Naive thymus-derived CD4-positive, alpha-beta T cell (primary cell): ENCODE measurements at places on chromosomes 1 and 21. TPM values are rescaled to one million over a fixed set of nuclear protein-coding genes. Genes with fewer than 3 reads are reported as not detected.

KLHDC7A gene
- 0.15 TPM for total RNA-seq

PLCH2 gene
- 11.8 TPM for total RNA-seq

COP1 gene
- 43.9 TPM for total RNA-seq

DNA sequence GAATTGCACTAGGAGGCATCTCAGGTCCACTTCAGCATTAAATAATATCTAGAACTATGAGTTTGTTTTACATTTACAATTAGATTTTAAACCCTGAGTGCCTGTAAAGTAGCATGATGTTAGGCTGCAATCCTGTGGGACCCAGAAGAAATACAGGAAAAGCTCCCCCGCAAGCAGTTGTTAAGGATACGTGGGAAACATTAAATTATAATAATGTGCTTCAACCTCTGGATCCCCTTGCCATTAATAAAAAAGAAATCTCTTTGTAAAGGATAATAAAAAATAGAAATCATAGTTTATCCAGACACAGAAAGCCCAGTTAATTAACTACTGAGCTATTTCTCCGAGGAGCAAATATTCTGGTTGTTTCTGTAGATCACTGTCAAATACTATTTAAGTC lies 106.0 kb downstream of the PCNX2 start:
- no peaks in the 10 kb centered on the region for H3K36me3 ChIP-seq
- no peak for DNase-seq
- H3K4me1 ChIP-seq, result no peaks in the 10 kb centered on the region
- no peaks in the 10 kb centered on the region for H3K27me3 ChIP-seq

- no peaks in the 10 kb centered on the region for H3K36me3 ChIP-seq
- H3K4me1 ChIP-seq, result no peaks in the 10 kb centered on the region
- no peak for DNase-seq
- no peak overlapping the region for H3K4me3 ChIP-seq
- H3K27me3 ChIP-seq, result no peaks in the 10 kb centered on the region
- H3K27ac ChIP-seq, result no peak overlapping the region
Measured at GRCh38 chr1:244154872-244155531, 103.9 kb downstream of the ZBTB18 start.

DNA sequence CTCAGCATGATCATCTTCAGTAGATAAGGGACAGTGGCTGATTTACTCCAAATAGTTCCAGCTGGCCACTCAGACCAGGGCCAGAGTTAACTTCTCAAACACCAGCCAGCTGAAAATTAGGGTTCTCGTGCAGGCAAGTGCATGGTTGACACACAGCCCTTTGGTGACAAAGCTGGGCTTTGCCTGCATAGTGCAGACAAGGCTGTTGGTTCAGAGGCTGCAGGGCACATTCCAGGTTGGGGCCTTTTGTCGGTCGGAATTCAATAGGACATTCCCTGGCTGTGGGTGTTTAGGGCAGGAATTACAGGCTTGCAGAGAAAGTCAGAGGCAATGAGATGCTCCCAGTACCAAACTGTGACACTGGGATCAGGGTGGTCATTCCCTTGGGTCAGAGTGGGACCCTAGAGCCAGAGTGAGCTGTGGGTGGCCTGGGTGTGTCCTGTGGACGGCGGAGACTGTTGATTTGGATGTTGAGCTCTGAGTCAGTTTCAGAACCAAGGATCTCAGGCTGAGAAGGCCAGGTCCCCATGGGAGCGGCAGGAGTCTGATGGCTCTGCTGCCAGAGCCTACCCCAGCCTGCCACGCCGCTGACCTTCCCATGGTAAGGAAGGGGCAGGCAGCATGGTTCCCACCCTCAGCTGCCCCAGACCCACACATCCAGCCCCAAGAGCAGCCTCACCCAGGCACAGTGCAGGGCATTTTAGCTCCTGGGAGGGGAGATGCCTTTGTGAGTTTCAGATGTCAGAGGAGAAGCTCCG lies 56.2 kb downstream of the STUM start:
- DNase-seq, result no peak
- H3K36me3 ChIP-seq, result no peaks in the 10 kb centered on the region
- H3K27me3 ChIP-seq, result no peaks in the 10 kb centered on the region
- H3K4me3 ChIP-seq, result no peak overlapping the region
- no peaks in the 10 kb centered on the region for H3K4me1 ChIP-seq
- H3K27ac ChIP-seq, result no peak overlapping the region

DNA sequence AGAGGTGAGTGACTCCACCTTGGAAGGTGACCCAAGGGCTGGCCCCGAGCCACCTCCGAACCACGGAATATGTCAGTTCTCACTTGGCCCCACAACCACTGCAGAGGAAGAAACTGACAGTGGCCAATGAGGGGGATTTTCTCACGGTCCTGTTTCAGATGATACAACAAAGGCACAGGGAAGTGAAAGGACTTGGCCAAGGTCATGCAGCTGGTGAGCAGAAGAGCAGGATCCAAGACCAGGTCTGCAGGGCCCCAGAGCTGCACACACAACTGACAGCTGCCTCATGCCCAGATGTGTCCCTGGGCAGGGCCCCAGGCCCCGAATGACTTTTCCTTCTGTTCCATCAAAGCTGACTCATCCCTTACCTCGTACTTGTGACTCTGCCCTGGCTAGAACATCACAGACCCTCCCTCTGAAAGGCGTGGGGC lies 25.8 kb upstream of the EVA1B start:
- H3K36me3 ChIP-seq, result peaks cover 10% of the 10 kb centered on the region
- no peak overlapping the region for H3K4me3 ChIP-seq
- H3K27me3 ChIP-seq, result no peaks in the 10 kb centered on the region
- no peak overlapping the region for H3K27ac ChIP-seq

DNA sequence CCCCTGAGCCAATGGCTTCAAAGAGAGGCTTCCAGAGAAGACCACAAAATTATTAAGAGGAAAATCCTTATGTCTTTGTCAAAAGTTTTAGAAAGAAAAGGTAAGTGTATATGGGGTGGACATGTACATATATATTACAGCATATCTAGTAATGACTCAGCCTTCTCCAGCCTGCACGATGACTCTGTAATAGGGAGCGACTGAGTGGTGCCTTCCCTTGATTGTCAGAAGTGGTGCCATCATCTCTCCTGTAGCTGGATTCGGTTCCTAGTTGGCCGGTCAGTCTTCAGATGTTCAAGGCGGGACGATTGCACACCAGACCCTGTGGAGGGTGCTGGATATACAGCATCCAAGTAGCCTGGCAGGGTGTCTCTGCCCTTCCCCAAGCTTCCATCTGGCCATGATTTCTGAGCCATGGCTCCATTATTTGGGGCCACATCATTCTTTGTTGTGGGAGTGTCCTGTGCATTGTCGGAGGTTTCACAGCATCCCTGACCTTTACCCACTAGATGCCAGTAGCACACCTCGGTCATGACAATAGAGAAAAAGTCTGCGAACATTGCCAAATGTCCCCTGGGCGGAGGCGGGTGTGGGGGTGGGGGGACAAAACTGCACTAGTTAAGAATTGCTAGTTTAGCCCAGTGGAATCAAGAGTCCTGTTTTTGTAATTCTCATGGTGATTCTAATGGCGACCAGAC lies 206.2 kb upstream of the KAZN start:
- no peaks in the 10 kb centered on the region for H3K4me1 ChIP-seq
- H3K4me3 ChIP-seq, result no peak overlapping the region
- no peaks in the 10 kb centered on the region for H3K36me3 ChIP-seq
- no peaks in the 10 kb centered on the region for H3K27me3 ChIP-seq

DNA sequence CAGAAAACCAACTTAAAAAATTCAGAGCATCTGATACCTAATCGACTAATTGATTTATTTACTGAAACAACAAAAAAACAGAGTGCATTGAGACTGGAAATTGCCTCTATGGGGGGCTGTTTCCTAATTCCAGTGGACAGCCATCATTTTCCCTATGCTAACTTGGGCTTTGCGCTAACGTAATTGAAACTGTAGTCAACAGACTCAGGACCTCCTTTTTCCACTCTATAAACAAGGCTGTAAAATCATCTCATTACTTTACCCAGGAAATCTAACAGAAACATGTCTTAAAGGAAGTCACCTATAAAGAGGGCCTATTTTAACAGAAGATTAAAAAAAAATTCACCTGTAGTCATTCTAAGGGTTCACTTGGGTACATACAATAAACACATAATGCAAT lies 2.1 kb downstream of the ERG start:
- no peaks in the 10 kb centered on the region for H3K36me3 ChIP-seq
- H3K27me3 ChIP-seq, result no peaks in the 10 kb centered on the region
- H3K27ac ChIP-seq, result no peak overlapping the region
- no peak overlapping the region for H3K4me3 ChIP-seq
- no peaks in the 10 kb centered on the region for H3K4me1 ChIP-seq

DNA sequence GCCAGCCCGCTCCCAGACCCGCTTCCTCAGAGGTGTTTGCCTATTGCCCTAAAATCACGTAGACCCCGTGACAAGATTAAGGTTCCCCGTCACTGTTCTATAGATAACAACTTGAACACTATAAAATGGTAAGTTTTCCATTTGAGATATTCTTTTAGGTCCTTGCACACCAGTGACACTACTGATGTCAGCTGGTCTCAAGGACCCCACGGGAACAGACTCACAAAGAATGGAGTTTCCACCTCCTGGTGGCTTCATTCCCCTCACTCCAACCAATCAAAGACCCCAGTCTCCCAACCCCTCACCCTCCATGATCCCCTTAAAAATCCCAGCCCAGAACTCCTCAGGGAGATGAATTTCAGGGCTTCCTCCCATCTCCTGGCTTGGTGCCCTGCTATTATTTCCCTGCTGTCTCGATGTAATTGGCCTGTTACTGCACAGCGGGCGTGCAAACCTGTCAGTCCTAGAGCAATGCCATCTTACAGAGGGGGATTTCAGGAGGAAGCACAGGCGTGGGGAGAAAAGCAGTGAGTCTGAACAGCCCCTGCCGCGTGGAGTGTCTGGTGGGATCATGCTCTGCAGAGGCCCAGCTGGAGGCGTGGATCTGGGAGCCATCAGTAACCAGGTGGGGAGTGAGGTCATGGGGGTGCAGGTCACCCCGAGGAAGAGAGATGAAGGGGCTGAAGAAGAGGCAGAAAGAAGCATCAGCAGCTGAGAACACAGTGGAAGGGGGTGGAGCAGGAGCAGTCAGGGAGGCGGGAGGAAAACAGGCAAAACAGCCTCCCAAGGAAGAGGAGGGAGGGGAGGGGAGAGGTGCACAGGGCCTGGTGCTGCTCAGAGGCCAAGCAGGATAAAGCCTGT lies 35.1 kb upstream of the LBR start:
- no peak overlapping the region for H3K27ac ChIP-seq
- H3K4me3 ChIP-seq, result no peak overlapping the region
- H3K4me1 ChIP-seq, result peaks cover 52% of the 10 kb centered on the region

DNA sequence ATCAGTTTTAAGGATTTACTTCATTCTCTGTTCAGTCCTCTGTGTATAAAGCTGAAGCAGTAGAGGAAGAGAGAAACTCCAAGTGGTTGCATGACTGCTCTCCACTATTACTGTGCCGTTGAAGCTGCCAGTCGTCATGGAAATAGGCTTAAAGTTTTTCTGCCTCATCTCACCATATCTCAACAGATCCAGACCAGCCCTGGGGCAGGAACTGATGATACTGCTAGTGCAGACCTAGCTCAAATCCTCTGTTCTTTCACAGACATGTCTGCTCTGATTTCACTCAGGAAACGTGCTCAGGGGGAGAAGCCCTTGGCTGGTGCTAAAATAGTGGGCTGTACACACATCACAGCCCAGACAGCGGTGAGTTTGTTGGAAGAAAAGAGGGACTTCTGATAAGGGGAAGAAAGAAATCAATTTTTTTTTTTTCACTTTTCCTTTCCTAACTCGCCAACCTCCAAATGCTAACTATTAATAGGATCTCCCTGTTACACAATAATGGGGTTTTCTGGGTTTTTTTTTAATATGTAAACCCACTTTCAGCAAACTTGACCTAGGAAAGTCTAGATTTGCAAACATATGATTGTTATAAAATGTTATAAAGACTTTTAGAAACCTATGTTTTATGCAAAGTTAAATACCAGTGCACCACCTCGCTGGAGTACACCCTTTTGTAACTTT lies 22.2 kb upstream of the STRIP1 start:
- no peaks in the 10 kb centered on the region for H3K4me1 ChIP-seq
- no peaks in the 10 kb centered on the region for H3K27me3 ChIP-seq
- H3K4me3 ChIP-seq, result no peak overlapping the region
- DNase-seq, result no peak
- peaks cover 14% of the 10 kb centered on the region for H3K36me3 ChIP-seq

DNA sequence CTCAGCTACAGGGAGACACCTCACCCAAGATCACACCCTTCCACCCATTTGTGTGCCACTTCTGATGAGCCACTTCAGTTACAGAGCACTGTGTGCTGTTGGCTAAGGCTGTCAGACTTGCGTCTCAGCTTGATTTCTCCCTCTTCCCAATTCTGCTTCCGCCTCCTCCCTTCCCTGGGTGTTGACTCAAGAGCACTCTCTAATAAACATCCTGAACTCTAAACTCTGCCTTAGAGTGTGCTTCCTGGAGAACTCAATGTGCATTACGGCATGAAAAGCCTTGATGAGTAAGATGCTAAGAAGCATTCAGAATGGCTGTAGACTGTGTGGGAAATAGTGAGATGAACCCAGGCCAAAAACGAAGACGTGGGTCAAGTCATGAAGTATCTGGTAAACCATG lies 54.9 kb upstream of the S1PR1 start:
- peaks cover 20% of the 10 kb centered on the region for H3K4me1 ChIP-seq
- H3K27me3 ChIP-seq, result no peaks in the 10 kb centered on the region
- no peak for DNase-seq
- H3K36me3 ChIP-seq, result no peaks in the 10 kb centered on the region
- H3K4me3 ChIP-seq, result no peak overlapping the region

- H3K27ac ChIP-seq, result no peak overlapping the region
- no peaks in the 10 kb centered on the region for H3K36me3 ChIP-seq
- peaks cover 6% of the 10 kb centered on the region for H3K27me3 ChIP-seq
- DNase-seq, result no peak
- H3K4me1 ChIP-seq, result no peaks in the 10 kb centered on the region
- H3K4me3 ChIP-seq, result no peak overlapping the region
Measured at GRCh38 chr1:115829023-115829674, 11.8 kb downstream of the NHLH2 start.

DNA sequence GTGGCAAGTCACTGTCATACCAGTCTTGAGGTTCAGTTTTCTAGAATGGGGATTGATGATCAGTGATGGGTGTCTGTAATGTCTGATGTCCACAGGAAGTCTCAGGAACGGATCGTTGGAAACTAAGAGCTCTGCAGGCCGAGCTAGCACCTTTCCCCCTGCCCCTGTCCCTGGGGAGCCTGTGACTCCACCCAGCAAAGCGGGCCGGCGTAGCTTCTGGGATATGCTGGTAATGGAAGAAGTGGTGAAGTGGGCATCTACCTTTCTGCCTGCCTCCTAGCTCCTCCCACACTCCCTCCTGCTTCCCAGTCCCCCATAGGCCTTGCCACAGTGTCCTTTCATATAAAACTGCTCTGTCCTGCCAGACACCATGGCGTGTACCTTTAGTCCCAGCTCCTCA lies 13.4 kb downstream of the HYI start:
- no peak overlapping the region for H3K4me3 ChIP-seq
- no peak for DNase-seq
- H3K27me3 ChIP-seq, result no peaks in the 10 kb centered on the region
- no peak overlapping the region for H3K27ac ChIP-seq
- no peaks in the 10 kb centered on the region for H3K4me1 ChIP-seq

GRCh38 chr1:22970096-22970495 lies 2.6 kb downstream of the LACTBL1 start:
- H3K27ac ChIP-seq, result no peak overlapping the region
- no peaks in the 10 kb centered on the region for H3K27me3 ChIP-seq
- DNase-seq, result no peak
- H3K4me3 ChIP-seq, result no peak overlapping the region
- no peaks in the 10 kb centered on the region for H3K4me1 ChIP-seq
